CD8-positive, alpha-beta memory T cell (primary cell): ENCODE measurements at places on chromosomes 7 and 10. TPM values are rescaled to one million over a fixed set of nuclear protein-coding genes. Genes with fewer than 3 reads are reported as not detected.

GRCh38 chr7:2376351-2377154, 21.9 kb downstream of the EIF3B start:
- H3K36me3 ChIP-seq: peaks cover 61% of the 10 kb centered on the region
- no peaks in the 10 kb centered on the region for H3K27me3 ChIP-seq
- H3K27ac ChIP-seq: no peak overlapping the region
- no peak overlapping the region for H3K4me3 ChIP-seq

Gene MARCHF5
- total RNA-seq: 33.0 TPM

- no peaks in the 10 kb centered on the region for H3K27me3 ChIP-seq
- no peaks in the 10 kb centered on the region for H3K36me3 ChIP-seq
- DNase-seq: no peak
- H3K4me1 ChIP-seq: no peaks in the 10 kb centered on the region
- no peak overlapping the region for H3K27ac ChIP-seq
These were observed 1003.7 kb downstream of the LRMDA start for GRCh38 chr10:76435157-76435556.

GRCh38 chr7:88842201-88842600, 46.7 kb upstream of the TEX47 start:
- DNase-seq: no peak
- H3K4me3 ChIP-seq: no peak overlapping the region
- no peaks in the 10 kb centered on the region for H3K4me1 ChIP-seq
- H3K27ac ChIP-seq: no peak overlapping the region
- H3K36me3 ChIP-seq: no peaks in the 10 kb centered on the region
- H3K27me3 ChIP-seq: no peaks in the 10 kb centered on the region

Gene FGFR2
- 0.11 TPM for total RNA-seq

- DNase-seq: no peak
- H3K27me3 ChIP-seq: no peaks in the 10 kb centered on the region
- H3K4me1 ChIP-seq: no peaks in the 10 kb centered on the region
- no peak overlapping the region for H3K27ac ChIP-seq
- no peak overlapping the region for H3K4me3 ChIP-seq
These were observed 2.4 kb downstream of the CNTNAP2 start for GRCh38 chr7:146119002-146119401.

GRCh38 chr10:133004478-133004877, 62.1 kb upstream of the CFAP46 start:
- H3K36me3 ChIP-seq: no peaks in the 10 kb centered on the region
- no peak overlapping the region for H3K4me3 ChIP-seq
- H3K27ac ChIP-seq: no peak overlapping the region

DNA sequence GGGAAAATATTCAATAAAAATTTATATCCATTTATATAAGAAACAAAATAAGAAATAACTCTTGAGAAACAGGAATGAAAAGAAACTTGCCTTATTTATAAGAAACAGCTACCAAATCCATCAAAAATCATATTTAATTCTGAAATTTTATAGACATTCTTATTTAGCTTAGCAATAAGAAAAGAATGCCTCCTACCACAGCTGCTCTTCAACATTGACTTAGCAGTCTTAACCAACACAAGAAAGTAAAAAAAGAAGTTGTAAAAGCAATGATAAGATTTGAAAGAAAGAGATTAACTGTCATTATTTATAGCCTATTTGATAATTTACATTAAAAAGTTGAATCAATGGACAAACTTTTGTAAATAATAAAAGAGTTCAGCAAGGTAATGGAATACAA, 212.8 kb downstream of the ZNF365 start:
- DNase-seq: no peak
- H3K27me3 ChIP-seq: no peaks in the 10 kb centered on the region
- no peak overlapping the region for H3K27ac ChIP-seq

Gene IDI2
- not detected for total RNA-seq

DNA sequence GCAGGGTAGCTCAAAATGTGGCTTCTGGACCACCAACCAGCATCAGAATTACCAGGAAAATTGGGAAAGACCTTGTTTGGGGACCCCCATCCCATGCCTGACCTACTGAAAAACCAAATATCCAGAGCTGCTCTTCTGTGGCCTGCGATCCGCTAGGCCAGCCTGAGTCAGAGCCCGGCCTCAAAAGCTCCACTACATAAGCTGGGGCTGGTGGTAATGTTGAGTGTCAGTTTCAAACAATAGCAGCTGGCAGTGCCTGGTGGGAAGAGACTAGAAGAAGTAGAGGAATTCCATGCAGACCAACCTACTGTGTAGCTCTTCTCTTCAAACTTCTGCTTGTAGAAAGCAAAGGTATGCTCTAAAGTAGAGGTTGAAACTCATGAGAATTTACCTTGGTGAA, 52.0 kb downstream of the KLRG2 start:
- H3K27ac ChIP-seq: no peak overlapping the region
- peaks cover 8% of the 10 kb centered on the region for H3K4me1 ChIP-seq
- no peaks in the 10 kb centered on the region for H3K36me3 ChIP-seq
- no peak overlapping the region for H3K4me3 ChIP-seq
- DNase-seq: no peak
